D721Med (cell line): ENCODE measurements at places on chromosomes 1 and 21.
A peak's percentile ranks its signal among the peaks of the same experiment; 100 is the strongest.

DNA sequence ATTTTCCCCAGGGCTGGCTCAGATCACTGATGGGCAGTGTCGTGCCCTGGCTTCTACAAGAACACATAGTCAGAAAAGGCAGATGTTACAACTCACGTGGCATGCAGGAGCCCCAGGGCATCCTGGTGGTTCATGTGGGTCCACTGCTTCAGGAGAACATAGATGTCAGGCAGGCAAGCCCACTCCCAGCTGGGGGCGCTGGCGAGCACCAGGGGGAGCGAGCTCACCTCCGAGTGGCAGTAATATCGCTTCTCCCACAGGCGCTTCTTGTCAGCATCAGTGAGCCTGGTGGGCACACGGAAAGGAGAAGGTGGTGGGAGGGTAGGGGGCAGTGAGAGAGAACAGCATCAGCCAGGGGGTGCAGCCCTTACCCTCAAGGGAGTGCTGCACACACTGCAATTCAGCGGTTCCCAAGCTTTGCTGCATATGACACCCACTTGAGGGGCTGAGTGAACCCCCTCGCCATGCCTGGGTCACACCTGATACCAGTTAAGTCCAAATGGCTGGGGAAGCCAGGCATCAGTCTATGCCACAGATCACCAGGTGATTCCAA, 34.3 kb upstream of the PPP1R15B start:
- DNase-seq, result no peak

DNA sequence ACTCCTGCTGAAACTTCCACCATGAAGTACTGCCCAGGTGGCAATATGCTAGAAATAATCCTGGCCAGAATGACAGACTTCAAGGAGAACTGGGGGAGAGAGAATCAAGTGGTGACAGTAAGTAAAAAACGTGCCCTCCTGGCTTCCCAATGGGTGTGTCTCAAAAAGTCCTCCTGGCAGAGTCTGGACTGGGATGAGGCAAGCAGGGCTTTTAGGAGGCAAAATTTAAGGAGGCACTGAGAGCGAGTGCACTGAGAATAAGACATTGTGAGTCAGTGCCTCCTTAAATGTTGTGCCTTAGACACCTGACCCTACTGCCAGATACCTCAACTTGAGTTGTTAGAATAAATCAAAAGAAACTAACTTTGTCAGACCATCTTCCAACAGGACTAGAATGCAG, 2.2 kb downstream of the LRRC52 start:
- DNase-seq, result no peak

- no peak for DNase-seq
These were observed 395.4 kb upstream of the LRRC7 start for GRCh38 chr1:69172003-69173000.

GRCh38 chr1:6259491-6260362, 1.2 kb downstream of the GPR153 start:
- no peak for DNase-seq

DNA sequence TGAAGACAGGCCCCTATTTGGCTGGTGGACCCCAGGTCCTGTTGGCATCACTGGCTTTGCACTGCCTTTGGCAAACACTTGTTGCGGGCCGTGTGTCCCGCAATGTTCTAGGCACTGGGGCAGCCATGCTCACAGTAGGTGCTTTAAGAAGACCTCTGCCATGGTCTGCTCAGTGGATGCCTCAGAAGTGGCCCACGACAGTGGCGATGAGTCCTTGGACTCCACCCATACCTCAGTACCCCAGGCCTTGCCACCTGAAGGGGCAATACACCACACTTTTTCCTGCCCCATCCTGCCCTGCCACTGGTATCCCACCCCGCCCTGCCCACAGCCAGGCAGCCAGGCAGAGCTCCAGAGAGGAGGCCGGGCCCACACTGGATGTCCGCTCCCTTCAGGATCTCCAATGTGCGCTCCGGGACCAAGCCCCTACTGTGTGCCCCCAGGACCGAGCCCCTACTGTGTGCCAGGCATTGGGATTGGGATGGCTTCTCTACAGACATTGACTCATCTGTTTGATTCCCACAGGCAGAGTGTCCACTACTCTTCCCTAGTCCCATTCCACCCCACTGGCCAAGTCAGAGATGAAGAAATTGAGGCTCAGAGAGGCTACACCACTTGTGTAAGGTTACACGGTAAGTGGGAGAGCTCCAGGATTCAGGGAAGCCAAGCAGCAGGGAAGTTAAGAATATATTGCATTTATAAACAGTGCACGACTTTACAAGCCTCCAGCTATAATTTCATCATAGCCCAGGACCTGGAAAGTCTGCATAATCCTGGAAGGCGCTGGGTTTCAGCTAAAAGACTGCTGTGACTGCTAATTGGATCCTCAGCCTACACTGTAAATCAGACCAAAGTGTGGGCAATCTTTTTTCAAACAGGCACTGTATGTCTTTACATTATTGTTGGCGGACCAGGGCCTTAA, 101.6 kb downstream of the DMRTB1 start:
- no peak for DNase-seq

- DNase-seq, result no peak
These were observed 48.2 kb upstream of the ACTRT2 start for GRCh38 chr1:2972879-2973575.

GRCh38 chr1:33055210-33056008, 18.7 kb upstream of the AK2 start:
- peak; percentile 50 for DNase-seq

DNA sequence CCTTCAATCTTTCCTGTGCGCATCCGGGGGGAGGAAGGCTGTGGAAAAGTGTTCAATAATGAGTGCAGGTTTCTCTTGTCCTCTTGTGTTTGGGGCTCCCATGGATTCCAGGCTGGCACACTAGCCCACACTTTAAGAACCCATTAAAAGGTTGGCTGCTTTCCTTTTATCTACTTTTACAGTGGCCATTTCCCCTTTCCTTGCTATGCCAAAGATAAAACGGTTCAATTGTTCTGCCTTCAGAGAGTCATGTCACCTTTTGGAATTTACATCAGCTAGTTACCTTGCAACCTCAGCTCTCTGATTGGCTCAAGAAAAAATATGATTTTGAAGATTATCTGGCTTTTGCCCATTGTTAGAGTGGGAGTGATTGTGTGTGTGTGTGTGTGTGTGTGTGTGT, 182.3 kb downstream of the SDCCAG8 start:
- DNase-seq, result no peak

DNA sequence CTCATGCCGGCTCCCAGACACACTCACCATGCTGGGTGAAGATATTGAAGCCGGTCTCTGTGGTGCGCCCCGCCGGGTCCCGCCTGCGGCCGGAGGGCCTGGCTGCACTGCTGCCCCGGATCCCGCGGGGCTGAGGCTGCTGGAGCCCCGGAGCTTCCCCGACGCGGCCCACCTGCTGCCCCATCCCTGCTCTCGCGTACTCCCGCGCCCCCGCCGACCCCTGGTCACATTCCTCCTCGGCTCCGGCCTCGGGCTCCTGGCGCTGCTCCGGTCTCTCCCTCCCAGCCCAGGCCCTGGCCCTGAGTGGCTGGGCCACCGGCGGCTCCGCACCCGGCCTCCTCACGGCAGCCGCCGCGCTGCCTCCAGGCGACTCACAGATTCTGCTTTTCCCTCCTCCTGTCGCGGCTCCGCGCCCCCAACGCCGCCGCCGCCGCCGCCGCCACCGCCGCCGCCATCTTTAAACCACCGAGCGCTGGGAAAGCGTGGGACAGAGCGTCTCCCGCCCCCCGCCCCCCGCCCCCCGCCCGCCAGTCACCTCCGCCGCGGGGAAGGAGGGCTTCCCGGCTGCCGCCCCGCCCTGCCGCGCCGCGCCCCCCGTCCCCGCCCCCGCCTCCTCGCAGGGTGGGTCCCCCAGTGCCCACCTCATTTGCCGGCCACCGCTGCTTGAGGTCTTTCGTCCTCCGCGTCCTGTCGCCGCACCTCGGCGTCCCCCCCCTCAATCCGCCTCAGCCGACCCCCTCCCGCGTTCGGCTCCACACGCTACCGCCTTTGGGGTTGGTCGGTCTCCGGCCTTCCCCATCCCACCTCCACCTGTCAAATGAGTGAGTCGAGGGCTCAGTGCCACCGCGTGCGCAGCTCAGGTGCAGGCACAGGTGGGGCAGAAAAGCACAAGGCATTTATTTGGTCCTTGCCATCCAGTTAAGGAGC, at the start of gene ABL2:
TSS of gene ABL2 (minus strand) at position 464 of the 927 bp plus-strand sequence. CDS start at position 184, 280 bp downstream.
- DNase-seq, result peak; percentile 81

GRCh38 chr1:227777156-227777555, 38.3 kb upstream of the PRSS38 start:
- no peak for DNase-seq

- no peak for DNase-seq
These were observed 5.2 kb upstream of the PIGC start for GRCh38 chr1:172448995-172449584.

DNA sequence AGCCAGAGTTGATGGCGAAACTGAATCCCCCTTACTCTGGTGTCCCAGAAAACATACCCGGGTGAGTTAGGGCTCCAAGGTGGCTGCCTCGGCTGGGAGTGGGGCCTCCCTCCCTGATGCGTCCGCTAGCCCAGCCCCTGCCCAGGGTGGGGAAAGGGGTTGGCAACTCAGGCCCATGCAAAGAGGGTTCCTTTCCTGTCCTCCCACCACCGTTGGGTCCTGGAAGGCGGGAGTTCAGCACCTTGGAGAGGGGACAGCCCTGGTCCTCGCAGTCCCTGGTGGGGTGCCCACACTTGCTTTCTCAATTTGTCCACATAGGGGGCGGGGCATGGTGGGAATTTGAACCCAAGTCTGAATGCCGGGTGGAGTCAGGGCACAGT, 6.1 kb downstream of the SRM start:
- DNase-seq, result no peak

GRCh38 chr1:30652152-30652841, 71.1 kb downstream of the MATN1 start:
- no peak for DNase-seq

DNA sequence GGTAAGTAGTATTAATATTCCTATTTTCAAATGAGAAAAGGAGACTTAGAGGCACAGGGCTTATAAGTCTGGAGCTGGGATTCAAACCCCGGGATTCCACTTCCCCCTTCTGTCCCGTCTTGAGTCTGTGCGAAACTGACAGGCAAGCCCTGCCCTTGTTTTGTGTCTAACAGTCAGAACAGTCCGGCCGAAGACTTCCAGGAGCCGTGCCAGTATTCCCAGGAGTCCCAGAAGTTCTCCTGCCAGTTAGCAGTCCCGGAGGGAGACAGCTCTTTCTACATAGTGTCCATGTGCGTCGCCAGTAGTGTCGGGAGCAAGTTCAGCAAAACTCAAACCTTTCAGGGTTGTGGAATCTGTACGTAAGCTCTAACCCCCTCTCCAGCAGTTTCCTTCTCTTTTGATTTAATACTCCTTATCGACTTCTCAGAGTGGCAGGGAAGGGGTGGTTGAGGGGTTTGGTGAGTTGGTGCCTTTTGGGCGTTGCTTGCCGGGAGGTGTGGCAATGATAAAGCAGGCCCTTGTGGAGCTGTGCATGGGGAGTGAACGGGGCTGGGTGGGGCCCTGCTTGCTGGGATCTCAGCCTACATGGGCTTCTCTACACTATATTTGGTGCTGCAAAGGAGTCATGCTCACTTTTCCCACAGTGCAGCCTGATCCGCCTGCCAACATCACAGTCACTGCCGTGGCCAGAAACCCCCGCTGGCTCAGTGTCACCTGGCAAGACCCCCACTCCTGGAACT, 29.4 kb downstream of the IL6R start:
- no peak for DNase-seq

- no peak for DNase-seq
These were observed 76.0 kb upstream of the C1orf174 start for GRCh38 chr1:3975903-3976630.

DNA sequence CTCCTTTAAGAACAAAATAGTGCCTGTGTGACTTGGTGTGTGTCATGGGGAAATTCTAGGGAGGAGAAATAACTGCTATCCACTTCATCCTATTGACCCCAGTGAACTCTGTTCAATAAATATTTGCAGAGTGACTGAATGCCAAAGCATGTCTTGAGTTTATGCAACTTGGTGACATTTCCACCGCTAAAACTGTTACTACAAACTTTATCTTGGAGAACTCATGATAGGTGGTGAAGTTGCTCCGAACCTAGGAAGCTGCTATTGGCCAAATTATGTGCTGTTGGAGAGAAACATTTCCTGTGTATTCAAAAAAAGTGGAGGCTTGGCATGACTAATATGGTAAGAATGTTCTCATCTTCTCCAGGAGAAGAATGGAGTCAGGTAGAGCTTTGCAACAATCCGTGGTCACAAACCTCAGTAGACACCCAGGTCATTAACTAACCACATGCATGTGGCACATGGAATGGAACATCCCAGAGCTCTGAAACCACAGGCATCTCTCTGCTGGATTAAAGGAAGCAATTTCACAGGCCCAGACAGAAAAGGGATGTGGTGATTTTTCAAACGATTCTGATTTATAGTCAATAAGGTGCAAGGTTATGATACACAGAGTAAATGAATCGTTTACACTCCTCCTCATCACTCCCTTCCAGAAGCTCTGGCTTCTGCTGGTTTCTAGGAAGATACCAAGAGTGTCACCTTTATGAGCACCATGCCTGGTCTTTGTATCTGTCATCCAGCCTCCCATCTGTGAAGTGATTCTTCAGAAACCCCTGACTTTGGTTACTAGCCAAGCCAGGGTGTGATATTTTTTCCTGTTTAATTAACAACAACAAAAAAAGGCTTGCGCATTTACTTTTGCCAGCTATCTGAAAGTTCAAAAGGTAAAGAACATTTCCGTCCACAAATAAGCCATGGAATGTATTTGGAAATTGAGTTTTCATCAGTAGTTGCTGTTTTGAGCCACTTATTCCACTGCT, 361.1 kb downstream of the TGFB2 start:
- DNase-seq, result no peak

- no peak for DNase-seq
These were observed 3.8 kb downstream of the DNASE2B start for GRCh38 chr1:84402060-84402459.

GRCh38 chr1:25723250-25723880, 76.6 kb upstream of the SELENON start:
- DNase-seq, result no peak

GRCh38 chr1:48121955-48122354, 100.6 kb upstream of the SLC5A9 start:
- no peak for DNase-seq

GRCh38 chr1:175237389-175237788, 44.8 kb upstream of the KIAA0040 start:
- DNase-seq, result no peak

GRCh38 chr1:231584117-231584516, 42.5 kb upstream of the DISC1 start:
- no peak for DNase-seq

DNA sequence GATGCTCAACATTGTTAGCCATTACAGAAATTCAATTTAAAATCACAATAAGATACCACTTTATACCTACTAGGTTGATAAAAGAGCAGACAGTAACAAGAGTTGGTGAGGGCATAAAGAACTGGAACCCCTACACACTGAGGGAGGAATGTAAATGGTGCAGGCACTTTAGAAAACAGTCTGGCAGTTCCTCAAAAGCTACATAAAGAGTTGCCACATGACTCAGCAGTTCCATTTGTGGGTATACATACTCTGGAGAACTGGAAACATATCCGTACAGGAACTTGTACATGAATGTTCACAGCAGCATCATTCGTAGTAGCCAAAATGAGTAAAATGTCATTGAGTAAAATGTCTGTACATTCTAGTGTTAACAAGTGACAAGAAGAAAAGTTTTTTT, 17.0 kb downstream of the NSL1 start:
- no peak for DNase-seq
